ENCODE measurements at places on chromosomes 2 and 18. TPM values are rescaled to one million over a fixed set of nuclear protein-coding genes. Genes with fewer than 3 reads are reported as not detected.

The SERPINB3 gene
- 0.11 TPM for total RNA-seq

The NTSR2 gene
- total RNA-seq = not detected

The FSHR gene
- not detected for total RNA-seq

The OTX1 gene
- 1.2 TPM for total RNA-seq

The ASXL3 gene
- total RNA-seq = 0.35 TPM

The ASXL2 gene
- total RNA-seq = 31.3 TPM

The FAM237A gene
- not detected for total RNA-seq

The TUBA4B gene
- total RNA-seq = not detected

The ZNF514 gene
- total RNA-seq = 18.0 TPM

The VIL1 gene
- total RNA-seq = 3.0 TPM

The DUSP28 gene
- 2.3 TPM for total RNA-seq

The REG3G gene
- total RNA-seq = 0.30 TPM

The RGPD4 gene
- total RNA-seq = 0.05 TPM

The EFHD1 gene
- total RNA-seq = 6.8 TPM

The GAL3ST2 gene
- total RNA-seq = 0.73 TPM

The CYRIA gene
- total RNA-seq = 6.2 TPM

The ONECUT2 gene
- total RNA-seq = 0.87 TPM

The ESPNL gene
- 1.4 TPM for total RNA-seq

The PCARE gene
- not detected for total RNA-seq

The UGT1A4 gene
- total RNA-seq = not detected

The CRACDL gene
- total RNA-seq = 0.72 TPM

The NEU2 gene
- not detected for total RNA-seq

The EFR3B gene
- total RNA-seq = 8.9 TPM

The CYP26B1 gene
- total RNA-seq = 0.42 TPM

The ZNF892 gene
- 10.8 TPM for total RNA-seq

Measured in WTC11 (cell line).